ENCODE measurements at places on chromosomes 2 and 18.

- DNase-seq = no peak
Observed at GRCh38 chr2:134500211-134500935, 218.4 kb downstream of the TMEM163 start.

DNA sequence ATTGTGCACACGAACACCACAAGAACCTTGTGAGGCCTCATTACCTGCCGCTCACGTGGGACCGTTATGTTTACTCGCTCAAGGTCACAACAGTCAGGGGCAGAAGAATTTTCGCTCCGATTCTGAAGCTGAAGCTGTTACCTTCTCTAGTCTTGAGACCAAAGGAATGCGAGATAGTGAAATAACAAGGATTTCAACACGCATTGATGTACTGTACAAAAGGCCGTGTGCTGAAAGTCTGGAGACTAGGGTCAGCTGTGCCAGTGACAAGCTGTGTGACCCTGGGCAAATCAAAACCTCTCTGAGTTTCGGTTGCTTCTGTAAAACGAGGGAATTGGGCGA lies 583 bp downstream of the NEMP2 start:
- DNase-seq = no peak

DNA sequence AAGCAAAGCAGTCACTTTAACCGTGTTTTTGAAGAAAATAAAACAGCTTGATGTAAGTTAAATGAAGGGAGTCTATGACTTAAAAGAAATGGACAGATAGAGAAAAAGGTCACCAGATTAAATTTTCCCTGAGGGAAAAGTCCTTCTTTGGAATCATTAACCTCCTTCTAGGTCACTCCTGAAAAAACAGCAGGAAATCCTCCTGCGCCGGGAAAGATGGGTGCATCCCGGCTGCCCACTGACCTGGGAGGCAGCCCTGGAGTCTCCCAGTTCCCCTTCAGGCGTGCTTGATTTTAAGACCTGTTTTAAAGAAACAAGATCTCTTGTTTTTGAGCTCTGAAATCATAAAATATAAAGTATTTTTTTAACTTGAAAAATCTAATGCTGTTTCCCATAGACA lies 18.4 kb upstream of the ZNF521 start:
- no peak for DNase-seq

GRCh38 chr2:22213237-22213636 lies 1089.5 kb downstream of the TDRD15 start:
- no peak for DNase-seq

GRCh38 chr18:26205318-26205717 lies 20.9 kb upstream of the TAF4B start:
- DNase-seq = no peak

Data from NCI-H460 (cell line).